ENCODE measurements at places on chromosomes 2 and 18.

DNA sequence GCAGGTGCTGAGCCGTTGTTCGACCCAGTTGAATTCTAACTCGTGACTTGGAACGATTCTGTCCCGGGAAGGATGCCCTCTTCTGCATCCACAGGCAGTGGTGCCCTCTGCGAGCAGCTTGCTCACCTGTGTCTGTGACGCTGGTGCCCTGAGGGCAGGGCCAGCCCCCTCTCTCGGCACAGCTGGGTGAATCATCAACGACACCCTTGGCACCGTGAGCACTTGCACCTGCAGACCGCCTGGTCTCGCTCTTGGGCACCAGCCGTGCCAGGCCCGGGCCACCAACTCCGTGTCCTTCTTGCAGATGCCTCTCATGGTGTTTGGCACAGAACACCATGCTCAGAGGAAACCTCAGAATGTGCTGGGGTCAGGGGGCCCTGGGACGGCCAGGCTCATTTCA, 75.0 kb downstream of the SLC66A2 start:
- DNase-seq = no peak

GRCh38 chr2:186220409-186220808, 265.7 kb upstream of the ZC3H15 start:
- no peak for DNase-seq

DNA sequence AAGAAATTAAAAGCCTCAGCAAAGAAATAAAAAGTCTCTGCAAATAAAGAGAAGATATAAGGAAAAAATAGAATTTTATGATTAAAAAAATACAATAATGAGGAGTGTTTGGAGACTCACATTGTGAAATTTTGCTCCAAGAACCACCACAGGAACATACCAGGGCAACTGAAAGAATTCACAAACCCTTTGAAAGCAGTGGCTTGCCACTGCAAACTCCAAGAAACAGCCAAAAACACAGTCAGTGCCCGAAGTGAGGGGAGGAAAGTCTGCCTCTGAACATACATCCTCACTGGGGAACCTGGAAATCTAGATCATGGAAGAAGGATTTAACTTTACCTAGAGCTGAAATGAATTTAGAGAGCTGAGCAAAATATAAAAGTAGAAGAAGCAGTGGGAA, 33.1 kb downstream of the EVA1A start:
- DNase-seq = no peak

DNA sequence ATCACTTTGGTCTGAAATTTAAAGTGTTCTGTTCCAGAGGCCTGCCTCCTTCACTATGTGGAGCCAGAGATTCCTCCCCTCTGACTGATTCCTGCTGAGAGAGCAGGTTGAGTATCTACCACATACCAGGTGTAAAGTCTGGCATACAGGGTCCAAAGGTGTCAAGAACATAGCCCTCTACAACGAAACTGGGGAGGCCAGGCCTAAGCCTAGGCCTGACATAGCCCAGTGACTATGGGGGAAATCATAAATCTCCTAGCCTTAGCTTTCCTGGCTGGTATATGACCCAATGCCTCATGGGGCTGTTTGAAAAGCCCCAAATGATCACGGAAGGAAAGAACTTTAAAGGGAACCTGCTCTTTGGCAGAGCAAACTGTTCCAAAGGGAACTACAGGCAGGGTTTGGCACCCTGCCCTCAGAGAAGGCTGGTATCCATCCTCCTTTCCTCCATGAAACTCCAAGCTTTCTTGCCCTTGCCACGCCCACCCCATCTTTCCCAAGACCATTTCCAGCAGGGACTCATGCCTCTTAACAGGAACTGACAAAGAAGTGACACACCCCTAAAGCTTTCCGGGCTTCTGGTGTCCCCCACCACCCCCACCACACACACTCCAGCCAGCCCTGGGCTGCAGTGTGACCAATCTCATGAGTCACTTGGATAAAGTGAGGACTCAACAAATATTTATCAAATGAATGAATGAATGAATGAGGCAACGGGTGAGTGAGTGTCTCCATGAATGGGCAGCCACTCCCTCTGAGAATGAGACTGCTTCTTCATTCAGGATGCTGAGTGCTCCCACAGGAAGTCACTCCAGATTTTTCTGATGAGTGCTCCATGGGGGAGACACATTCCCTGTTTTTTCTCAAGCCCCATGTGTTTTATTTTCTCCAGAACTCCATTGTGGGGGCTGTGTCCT, 114.5 kb upstream of the STPG4 start:
- DNase-seq = no peak

GRCh38 chr18:62605685-62606084, 82.9 kb downstream of the ZCCHC2 start:
- DNase-seq = no peak

- no peak for DNase-seq
These were observed 43.0 kb upstream of the SLC1A4 start for GRCh38 chr2:64945973-64946768.

GRCh38 chr2:113857464-113857863, 32.4 kb upstream of the ACTR3 start:
- no peak for DNase-seq

DNA sequence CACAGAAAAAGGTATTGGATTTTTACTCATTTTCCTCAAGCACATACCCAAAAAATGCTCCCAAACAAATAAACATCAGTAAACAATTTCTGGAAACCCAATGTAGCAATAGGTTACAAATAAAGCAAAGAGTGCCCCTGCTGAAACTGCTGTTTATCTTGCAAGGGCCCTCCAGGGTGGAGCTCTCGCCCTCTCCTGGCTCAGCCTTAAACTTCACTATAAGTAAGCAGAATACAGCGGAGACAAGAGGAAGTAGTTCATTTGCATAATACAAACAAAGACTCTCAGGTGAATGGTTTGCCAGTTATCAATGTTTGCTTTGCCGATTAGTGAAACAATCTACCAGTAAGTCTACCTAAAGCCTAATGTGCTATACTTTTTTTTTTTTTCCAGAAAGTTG, 437.6 kb downstream of the DLGAP1 start:
- DNase-seq = no peak

- no peak for DNase-seq
These were observed 5.3 kb upstream of the SP3 start for GRCh38 chr2:173970516-173970924.

DNA sequence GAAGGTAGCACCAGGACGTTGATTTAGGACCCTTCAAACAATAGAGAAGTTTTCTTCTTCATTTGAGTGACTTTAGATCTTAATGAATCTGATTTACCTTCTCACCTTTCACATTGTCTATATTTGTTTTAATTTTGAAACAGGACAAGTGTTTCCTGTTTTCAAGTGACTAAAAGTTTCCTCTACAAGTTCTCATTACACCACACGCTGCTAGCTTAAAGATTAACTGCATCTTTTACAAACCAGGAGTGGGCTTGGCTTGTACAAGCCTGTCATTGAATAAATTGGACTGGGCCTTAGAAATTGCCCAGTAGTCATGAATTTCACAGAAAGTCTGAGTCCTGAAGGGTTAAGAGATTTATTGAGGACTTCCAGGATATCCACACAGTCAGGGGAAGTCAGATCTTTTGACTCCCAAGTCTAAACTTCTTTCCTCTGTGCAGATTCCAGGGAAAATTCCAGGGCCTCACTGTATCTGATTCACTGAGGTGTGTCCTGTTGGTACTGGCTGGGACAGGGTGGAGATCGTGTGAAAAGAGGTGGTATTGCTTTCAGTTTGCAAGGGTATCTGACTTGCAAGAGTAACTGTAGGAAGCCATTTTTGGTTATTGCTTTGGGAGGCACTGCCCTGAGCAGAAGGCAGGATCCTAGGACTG, 3.4 kb downstream of the SGPP2 start:
- no peak for DNase-seq

DNA sequence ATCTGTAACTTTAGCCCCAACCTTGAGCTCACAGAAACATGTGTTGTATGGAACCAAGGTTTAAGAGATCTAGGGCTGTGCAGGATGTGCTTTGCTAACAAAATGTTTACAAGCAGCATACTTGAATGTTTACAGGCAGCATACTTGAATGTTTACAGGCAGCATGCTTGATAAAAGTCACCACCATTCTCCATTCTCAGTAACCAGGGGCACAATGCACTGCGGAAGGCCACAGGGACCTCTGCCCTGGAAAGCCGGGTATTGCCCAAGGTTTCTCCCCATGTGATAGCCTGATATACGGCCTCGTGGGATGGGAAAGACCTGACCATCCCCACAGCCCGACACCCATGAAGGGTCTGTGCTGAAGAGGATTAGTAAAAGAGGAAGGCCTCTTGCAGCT, 52.4 kb downstream of the LONRF2 start:
- DNase-seq = no peak

DNA sequence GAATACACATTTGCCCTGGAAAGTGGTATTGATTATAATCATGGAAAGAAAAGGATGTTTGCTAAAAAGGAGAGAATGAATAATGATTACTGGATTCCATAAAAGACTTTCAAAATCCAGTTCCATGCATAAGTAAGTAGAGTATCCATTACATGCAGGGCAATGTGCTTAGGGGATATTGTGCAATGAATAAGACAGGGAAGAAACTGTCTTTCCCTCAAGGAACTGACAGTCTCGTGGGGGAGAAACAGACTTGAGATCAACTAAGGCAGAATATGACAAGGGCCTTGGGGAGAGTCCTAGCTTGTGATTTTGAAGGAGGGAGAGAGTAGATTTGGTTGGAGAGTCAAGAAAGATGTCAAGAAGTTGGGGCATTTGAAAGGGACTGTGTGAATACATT, 130.6 kb downstream of the SPP2 start:
- DNase-seq = no peak

DNA sequence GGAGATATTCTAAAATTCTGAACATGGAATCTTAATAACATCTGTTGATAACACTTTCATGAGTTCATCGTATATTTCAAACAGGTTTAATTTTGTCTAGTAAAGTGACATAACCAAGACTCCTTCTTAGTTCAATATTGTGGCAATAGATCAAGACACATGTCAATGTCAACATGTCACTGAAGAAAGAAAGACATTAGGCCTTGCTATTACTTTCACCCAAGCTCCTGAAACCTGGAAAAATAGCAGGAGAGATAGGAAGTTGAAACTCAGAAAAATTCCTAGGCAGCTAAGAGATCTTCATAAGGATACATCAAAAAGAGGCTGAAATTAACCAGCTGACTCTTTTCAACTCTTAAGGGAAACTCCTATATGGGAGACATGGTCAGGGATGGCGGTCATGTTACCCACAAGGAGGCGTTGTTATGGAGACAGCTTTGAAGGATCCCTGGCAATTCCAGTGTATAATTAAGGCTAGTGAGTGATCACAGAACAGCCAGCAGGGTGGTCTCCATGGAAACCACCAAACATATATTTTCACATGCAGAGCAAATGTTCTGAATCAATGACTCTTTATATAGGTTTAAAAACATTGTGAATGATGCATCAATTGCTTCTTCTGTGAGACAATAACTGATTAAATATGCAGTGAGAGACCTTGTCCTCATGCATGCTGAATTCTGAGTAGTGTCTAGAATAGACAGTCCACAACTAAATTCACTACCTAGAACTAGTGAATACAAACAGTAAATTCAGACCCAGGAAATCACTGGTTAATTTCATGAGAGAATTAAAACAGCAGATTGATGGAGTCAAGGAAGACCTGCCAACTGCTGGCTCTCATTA, 115.3 kb upstream of the RIOK3 start:
- DNase-seq = no peak

DNA sequence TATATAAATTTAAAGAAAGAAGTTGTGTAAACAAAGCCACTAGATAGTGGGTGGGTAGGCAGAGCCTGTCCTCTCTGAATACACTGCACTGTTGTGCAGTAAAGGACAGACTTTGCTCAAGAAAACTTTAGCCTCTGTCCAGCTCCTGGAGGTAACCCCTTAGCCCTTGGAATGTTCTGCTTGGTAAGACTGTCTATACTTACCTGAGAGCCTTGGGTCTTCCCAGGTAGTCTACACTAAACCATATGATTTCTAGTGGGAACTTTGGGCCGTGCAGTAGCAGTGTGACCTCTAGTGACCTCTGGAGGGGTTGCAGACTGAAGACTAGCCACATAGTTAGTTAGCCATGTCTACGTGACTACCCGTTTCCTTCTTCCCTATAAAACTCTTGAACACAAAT, 678.3 kb upstream of the NRXN1 start:
- no peak for DNase-seq

- DNase-seq = no peak
These were observed 25.2 kb upstream of the REL start for GRCh38 chr2:60855989-60856669.

GRCh38 chr18:3967359-3968180, 487.5 kb downstream of the DLGAP1 start:
- no peak for DNase-seq
